ENCODE measurements at places on chromosomes 12 and 14.

DNA sequence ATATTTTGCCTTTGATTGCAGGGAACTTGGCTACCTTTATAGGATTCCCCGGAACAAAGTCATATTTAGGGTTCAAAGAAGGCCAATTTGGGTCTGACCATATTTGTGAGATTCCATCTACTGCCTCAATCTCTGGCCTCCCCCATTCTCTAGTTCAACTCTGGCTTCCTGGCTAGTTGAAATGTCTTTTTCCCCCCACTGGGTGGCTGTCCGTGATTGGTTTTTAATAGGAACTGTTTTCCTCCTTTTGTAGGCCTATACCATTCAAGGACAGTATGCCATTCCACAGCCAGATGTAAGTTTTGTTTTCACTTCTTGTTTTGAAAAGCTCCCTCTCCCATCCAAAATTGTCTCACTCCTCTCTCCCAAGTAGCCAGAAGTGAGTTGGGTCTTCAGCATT, 13.8 kb downstream of the PCBP2 start:
- DNase-seq, result no peak

GRCh38 chr12:16349131-16349460, 1.7 kb downstream of the MGST1 start:
- peak; percentile 5 for DNase-seq

GRCh38 chr14:91374879-91375702, 42.5 kb downstream of the CCDC88C start:
- DNase-seq, result no peak

DNA sequence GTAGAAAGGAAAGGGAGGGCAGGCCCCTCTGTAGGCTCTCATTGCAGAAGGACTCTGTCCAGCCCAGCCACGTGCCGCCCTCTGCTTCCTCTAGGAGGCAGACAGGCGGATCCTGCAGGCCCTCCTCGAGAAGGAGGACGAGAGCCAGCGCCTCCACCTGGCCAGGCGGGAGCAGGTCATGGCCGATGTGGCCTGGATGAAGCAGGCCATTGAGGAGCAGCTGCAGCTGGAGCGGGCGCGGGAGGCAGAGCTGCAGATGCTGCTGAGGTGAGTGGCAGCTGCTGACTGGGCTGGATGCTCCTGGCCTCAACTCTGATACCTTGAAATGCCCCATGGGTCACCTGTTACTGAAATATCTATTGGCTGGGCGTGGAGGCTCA, 10.9 kb downstream of the TCHP start:
- DNase-seq, result no peak

- no peak for DNase-seq
Observed at GRCh38 chr14:100591453-100592371, 4.5 kb upstream of the BEGAIN start.

DNA sequence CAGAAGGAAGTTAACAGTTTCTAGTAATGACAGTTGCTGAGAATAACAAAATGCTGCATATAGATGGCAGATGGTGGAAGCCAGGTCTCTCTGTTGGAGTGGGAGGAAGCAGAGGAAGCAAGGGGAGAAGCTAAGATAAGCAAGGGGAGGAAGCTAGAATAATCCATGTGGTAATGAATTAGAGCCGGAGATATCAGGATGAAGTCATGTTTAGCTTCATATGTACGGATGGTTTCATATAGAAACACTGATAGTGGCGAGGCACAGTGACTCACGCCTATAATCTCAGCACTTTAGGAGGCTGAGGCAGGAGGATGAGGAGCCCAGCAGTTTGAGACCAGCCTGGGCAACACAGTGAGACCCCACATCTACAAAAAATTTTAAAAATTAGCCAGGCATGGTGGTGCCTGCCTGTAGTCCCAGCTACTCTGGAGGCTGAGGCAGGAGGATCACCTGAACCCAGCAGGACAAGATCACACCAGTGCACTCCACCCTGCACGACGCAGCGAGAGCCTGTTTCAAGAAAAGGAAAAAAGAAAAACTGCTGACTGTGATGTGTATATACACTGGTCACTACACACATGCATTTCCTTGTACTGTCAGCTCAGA, 49.2 kb downstream of the ANAPC7 start:
- no peak for DNase-seq

- peak; percentile 55 for DNase-seq
Observed at GRCh38 chr12:46303039-46303666, 34.3 kb upstream of the SLC38A1 start.

DNA sequence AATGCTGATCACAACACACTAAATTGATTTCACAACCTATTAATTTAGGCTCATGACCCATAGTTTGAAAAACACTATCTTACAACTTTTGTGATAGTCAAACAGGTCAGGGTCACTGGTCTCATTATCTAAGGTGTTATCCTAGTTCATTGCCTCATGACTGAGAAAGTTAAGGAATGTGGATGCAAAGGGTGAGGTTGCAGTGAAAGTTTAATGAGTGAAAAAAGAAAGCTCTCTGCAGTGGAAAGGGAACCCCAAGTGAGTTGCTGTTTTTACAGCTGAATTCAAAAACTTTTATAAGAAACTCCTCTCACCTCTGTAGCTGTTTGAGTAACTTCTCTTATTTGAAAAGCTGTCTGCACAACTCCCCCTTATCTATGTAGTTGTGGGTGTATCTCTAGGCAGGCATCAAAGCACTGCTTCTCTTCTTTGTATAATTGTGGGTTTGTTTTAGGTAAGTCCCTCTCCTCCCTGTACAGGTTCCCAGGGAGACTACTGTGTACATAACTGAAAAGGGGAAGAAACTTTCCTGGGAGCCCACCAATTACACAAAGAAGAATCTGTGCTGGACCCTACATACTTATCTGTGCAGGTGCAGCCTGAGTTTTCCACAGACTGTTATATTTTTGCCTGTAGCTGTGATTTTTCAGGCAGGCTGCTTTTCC, 18.9 kb downstream of the DNAL1 start:
- DNase-seq, result no peak

GRCh38 chr14:95320078-95320895, 579 bp upstream of the CLMN start:
- no peak for DNase-seq

DNA sequence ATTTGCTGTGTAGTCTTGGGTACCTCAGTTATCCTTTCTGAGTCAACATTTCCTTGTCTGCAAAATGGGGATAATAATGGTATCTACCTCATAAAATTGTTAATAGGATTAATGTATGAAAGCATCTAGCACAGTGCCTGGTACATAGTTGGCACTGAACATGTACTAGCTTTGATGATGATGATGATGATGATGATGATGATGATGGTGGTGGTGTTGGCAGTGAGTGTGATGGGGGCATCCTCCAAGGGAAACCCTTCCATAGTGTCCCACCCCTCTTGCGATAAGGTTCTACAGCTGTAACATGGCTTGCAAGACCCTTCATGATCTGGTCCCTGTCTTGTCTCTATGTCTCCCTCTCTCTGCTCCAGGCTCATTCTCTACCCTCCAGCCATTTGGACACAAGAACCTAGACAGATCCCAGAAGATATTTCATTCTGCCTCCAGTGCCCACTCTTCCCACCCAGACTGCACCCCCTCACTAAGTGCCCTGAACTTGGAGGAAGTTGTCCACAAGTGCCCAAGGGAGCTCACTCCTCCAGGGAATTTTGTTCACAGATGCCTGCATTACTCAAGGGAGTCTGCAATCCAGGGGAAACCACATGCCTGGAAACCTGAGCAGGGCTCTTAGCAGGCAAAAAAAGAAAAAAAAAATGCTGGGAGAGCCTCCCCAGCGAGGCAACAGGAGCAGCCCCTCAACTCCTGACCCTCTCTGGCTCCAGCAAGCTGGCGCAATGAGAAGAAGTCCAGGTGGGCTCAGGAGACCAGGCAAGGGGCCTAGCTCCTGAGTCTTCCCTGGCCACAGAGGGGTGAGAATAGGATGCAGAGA, 10.1 kb upstream of the BDKRB1 start:
- no peak for DNase-seq

GRCh38 chr14:104887623-104888488, 22.8 kb downstream of the CEP170B start:
- DNase-seq, result no peak

- DNase-seq, result peak; percentile 64
Observed at GRCh38 chr14:81990312-81990761, 456.7 kb upstream of the SEL1L start.

- no peak for DNase-seq
Observed at GRCh38 chr12:102052192-102053061, 9.4 kb downstream of the WASHC3 start.

GRCh38 chr14:33967138-33967537, 16.3 kb upstream of the EGLN3 start:
- DNase-seq, result no peak

GRCh38 chr14:75554482-75554881, 23.9 kb upstream of the FLVCR2 start:
- no peak for DNase-seq

Measured in globus pallidus (tissue), 1 donor.